ENCODE measurements at places on chromosomes 4 and X.

DNA sequence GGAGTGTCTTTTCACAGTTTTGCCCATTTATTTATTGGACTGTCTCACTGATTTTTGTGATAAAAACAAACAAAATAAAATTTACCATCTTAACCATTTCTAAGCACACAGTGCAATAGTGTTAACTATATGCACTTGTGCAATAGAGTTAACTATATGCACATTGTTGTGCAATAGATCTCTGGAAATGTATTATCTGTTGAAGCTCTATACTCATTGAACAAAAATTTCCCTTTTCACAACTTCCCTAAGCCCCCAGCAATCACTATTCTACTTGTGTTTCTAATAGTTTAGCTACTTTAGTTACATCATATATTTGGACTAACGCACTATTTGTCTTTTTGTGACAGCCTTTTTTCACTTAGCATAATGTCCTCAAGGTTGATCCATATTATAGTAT lies 59.7 kb upstream of the BEX4 start:
- DNase-seq: no peak

DNA sequence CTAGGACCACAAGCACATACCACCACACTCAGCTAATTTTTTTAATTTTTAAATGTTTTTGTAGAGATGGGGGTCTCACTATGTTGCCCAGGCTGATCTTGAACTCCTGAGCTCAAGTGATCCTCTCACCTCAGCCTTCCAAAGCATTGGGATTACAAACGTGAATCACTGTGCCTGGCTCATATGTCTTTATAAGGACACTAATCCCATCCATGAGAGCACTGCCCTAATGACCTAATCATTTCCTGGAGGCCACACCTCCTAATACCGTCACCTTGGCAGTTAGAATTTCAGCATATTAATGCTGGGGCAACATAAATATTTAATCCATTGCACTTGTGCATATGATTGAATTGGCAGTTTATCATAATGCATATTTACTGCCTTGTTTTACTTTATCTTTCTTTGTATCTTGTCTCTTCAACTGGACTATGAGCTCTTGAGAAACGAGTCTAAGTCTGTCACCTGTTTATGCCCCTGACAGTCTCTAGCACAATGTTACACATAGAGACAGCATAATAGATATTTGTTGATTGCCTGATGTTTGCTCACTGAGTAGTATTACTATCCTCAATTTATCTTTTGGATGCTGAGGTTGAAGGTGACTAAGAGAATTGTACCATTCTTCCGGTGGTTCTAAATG lies 172.0 kb downstream of the AASDH start:
- DNase-seq: no peak

DNA sequence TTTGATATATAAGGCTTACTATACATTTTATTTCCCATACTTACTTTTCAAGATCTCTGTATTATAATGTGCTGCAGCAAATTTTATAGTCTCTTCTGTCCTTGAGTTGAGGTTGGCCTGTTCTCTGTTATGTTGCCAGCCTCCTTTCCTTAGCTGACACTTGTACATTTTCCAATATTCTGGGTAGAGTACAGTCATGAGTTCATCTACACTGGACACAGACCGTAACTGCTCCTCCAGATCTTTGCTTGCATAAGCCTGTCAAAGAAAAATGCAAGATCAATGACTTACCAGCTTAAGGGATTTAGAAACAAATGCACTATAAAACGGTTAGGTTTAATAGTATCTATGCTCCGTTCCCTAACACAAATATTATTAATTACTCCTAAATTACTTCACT lies 63.2 kb downstream of the VEGFC start:
- no peak for DNase-seq

DNA sequence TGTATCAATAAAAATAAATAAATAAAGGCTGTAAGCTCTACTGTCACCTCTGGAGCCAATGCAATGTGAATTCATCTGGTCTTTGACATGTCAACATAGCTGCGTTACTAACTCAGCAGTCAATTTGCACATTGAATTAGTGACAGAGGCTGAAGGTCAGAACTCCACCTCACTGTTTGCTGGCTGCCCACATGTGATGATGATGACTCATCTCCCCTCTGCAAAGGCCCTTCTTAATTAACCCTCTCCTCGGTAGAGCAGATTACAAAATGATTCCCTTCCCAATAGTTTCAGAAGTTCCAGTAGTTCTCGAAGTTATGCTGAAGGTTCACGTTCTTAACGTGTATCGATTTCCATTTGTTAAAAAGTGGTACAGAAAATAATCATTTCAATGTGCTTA lies 1626.0 kb upstream of the TENM3 start:
- no peak for DNase-seq

GRCh38 chr4:15913631-15913970 lies 24.9 kb downstream of the FGFBP1 start:
- DNase-seq: no peak

DNA sequence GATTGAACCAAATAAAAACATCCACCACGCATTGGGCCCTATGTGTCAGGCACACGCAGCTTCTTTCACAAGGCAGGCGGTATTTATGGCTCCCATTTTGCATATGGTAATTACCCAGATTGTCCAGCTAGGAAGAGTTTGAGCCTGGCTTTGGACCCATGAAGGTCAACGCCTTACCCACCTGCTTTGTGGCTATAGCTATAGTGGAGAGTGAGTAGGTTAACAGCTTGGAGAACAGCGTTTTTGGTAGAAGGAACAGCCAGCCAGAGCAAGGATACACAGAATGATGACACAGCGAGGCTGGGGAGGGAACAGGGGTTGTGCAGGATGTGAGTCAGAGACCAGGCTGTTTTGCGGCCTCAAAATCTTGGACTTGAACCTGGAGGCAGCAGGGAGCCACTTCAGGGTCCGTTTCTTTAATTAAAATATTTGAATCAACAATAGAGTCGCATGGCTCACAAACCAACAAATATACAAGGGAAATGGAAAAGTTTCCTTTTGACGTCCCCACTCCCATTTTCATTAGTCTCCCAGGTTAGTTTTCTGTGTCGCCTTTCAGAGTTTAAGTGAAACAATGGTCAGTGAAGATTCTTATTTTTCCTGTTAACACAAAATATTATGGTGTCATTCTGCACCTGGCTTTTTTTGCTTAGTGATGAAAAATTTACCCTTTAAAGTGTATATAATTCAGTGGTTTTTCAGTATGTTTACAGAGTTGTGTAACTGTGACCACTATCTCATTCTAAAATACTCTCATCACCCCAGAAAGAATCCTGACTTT lies 118.2 kb upstream of the STX18 start:
- DNase-seq: no peak

DNA sequence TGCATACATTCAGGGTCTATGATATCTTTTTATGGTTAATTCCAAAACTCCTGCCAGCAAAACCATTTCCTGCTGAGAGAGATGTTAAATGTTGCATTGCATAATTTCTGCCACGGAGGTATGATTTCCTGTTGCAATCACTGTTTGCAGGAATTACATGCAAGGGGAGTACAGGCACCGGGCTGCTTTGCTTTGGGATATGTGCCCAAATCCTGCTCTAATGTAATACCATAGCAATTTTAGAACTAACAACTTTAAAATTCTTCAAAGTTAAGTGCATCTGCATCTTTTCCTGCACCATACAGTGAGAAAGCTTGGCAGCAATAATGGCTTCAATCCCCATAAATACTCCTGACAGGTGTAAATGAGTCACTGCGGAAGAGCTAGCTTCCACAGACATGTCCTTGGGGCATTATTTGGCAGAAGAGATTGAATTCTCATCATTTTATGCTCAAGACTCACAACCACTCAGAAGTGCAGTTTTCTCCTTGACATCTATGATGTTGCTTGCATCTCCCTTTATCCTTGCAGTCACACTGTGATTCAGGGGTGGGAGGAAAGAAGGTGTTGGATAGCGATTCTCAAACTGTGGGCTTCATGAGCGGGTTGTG lies 29.6 kb downstream of the TRIM2 start:
- no peak for DNase-seq

DNA sequence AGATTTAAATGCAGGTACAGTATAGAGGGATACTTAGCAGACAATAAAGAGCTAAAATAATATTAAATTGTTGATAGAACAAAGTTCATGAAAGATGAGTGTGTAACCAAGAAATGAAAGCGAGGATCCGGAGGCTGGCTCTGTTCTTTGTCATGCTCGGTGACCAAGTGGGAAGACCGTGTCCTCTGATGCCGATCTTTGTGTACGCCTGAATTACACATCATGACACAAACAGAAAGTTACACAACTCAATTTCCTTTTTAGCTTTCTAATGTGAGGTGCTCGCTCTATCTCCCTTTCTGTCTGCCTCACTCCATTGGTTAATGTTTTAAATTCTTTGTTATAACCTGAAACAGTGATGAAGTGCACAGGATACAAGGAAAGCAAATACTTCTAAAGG lies 114.8 kb upstream of the NEIL3 start:
- no peak for DNase-seq

- no peak for DNase-seq
These were observed 170.9 kb downstream of the IL15 start for GRCh38 chr4:141807103-141807891.
